ENCODE measurements at places on chromosomes 16 and 17.

DNA sequence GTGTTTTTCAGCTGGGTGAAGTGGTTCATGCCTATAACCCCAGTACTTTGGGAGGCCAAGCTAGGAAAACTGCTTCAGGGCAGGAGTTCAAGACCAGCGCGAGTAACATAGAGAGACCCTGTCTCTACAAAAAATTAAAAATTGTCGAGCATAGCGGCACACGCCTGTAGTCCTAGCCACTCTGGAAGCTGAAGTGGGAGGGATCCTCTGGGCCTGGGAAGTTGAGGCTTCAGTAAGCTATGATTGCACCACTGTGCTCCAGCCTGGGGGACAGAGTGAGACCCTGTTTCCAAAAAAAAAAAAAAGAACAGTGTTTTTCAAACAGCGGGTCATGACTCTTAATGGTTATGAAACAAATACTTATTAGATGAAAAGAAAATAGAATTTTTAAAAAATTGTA is 2.3 kb upstream of the CYTH1 start:
- DNase-seq, result no peak

- DNase-seq, result no peak
Measured at GRCh38 chr16:12334071-12334470, 357.5 kb downstream of the SNX29 start.

GRCh38 chr16:28304214-28304613 is 11.9 kb downstream of the SBK1 start:
- no peak for DNase-seq

DNA sequence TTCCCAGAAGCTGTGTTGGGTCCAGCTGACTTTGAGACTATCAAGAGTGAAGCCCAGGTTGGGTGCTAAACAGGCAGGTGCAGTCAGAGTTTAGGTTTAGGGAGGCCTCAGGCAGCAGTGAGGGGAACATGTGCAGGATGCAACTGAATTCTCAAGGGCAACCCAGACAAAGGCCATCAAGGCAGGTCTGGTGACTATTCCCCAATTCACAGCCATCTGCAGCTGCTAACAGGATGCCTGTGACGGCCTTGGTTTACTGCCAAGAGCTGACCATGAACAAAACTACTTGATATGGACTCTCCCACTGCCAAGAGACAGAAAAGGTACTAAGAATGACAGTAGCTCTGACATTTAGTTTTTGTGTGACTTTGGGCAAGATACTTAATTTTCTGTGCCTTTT is 45.2 kb upstream of the BCAR1 start:
- DNase-seq, result no peak

- DNase-seq, result no peak
Measured at GRCh38 chr17:35084987-35085386, 21.5 kb upstream of the RFFL start.

GRCh38 chr17:3039736-3040135 is 23.7 kb downstream of the OR1D5 start:
- DNase-seq, result no peak

DNA sequence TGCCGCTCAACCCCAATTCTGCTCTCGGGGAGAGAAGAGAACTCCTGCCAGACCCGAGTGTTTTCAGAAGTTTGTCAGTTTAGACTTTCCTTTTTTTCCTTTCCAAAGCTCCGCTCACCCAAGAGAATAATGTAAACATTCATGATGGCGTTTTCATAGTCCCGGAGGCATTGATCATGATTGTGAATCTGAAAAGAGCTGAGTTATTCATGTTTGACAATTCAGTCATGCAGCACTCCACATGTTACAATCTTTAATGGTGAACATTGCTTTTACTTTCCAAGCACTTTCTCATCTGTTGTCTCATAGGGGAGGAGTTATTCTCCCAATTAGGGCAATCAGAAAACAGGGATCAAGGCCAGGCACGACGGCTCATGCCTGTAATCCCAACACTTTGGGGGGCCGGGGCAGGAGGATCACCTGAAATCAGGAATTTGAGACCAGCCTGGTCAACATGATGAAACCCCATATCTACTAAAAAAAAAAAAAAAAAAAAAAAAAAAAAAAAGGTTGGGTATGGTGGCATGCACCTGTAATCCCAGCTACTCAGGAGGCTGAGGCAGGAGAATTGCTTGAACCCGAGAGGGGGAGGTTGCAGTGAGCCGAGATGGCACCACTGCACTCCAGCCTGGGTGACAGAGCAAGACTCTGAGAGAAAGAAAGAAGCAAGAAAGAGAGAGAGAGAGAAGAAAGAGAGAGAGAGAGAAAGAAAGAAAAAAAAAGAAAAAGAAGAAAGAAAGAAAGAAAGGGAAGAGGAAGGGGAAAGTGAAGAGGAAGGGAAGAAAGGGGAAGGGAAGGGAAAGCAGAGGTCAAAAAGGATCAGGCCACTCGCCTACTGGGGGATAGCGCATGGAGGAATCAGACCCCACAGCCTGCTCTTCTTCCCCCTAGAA is 70.0 kb upstream of the TNRC6C start:
- DNase-seq, result no peak

- peak; percentile 78 for DNase-seq
Measured at GRCh38 chr17:43871946-43872690, 25.1 kb downstream of the CD300LG start.

DNA sequence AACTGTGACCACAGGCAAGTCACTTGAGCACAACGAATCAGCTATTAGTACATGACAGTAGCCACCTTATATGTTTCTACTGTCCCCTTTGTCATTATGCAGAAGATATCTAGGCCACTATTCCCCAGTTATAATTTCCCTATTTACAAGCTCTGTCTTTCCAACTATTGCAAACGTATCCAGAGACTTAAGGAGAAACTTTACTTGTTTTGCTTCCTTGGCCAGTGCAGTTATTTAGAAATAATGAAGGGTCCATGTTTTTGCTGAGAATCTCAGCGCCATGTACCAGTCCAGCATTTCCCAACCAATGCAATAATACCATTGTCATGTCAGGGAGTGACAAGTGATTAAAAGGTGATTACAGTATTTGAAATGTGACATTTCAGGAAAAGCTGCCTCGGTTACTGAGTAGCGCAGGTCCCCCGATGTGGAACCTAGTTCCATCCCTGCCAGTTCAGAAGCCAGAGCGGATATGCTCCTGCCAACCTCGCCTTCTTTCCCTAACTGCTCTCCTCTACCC is 743 bp downstream of the ZNF624 start:
- no peak for DNase-seq

All from colonic mucosa (tissue), 4 donors.